ENCODE measurements at places on chromosomes 1 and 21.

DNA sequence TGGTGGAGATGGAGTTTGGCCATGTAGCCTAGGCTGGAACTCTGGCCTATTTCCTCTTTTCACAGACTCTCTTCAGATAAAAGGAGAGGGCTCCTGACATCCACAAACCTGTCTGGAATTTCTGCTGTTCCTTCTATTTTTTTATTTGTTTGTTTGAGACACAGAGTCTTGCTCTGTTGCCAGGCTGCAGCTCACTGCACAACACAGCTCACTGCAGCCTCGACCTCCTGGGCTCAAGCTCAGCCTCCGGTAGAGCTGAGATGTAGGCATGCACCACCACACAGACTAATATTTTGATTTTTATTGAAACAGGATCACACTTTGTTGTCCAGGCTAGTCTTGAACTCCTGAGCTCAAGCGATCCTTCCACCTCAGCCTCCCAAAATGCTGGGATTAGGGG, 230.9 kb downstream of the TM2D1 start:
- DNase-seq, result no peak

DNA sequence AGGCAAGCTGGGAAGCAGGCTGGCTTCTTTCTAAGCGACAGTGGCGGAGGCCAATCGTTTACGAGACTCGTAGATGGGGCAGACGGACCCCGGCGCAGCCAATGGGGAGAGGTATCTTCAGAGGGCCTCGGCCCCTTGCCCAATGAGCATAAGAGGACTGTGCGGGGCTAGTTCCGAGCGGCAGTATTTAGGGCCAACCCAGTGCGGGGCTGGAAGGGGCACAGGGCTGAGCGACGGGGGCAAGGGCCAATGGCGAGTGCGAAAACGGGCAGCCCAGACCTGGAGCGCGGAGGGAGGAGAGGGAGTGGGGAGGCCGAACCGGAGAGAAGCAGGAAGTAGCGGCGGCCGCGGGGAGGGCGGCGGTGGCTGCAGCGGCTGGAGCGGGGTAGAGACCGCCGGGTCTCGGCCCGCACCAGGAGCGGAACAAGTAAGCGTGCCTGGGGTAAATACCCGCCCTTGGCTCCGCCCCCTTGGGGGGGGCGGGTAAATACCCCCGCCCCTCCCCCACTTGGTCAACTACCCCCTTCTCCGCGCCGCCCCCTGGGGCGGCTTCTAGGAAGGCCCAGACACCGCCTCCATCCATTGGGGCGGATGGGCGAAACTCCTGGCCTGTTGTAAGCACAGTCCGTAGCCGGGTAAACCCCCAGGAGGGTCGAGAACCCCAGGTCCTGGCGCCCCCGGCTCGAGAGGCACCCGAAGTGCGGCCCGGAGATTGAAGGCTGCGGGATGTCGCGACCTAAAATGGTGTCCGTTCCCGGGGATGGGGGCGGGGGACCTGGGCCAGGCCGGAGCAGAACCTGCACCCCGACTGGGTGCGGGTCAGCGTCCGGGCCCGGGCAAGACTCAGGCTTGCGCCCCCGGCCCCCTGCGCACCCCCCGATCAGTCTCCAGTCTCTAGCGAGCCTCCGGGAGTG, at the start of gene ZNF687:
Gene ZNF687, plus strand, starts transcription at position 331 of the 914 bp plus-strand sequence. CDS start 3,993 bp downstream, outside the sequence.
- DNase-seq, result peak; percentile 99

GRCh38 chr1:31674626-31675025, 29.2 kb downstream of the COL16A1 start:
- DNase-seq, result no peak

- DNase-seq, result no peak
Observed at GRCh38 chr1:53125122-53125521, 17.3 kb downstream of the SLC1A7 start.

- DNase-seq, result peak; percentile 38
Observed at GRCh38 chr1:51569284-51570062, 47.4 kb upstream of the OSBPL9 start.
